ENCODE measurements at places on chromosomes 6 and 20.

DNA sequence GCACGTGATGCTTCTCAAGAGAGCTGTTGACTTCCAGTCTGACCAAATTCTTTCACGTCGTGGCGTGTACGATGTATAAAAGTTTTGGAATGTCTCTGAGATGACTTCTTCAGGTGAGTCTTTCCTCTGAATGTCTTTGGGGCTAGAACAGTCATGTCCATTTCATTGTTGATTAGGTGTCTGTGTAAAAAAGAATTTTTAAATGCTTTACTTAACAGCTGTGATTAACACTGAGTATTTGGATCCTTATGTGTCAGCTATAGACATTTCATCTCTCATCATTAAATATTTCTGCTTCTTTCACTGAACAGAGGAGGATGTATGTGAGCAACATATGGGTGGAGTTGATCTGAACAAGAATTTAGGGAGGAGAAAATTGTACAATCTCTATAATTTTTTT, 29.3 kb upstream of the KIF13A start:
- H3K36me3 ChIP-seq: no peaks in the 10 kb centered on the region
- peaks cover 5% of the 10 kb centered on the region for H3K4me1 ChIP-seq

DNA sequence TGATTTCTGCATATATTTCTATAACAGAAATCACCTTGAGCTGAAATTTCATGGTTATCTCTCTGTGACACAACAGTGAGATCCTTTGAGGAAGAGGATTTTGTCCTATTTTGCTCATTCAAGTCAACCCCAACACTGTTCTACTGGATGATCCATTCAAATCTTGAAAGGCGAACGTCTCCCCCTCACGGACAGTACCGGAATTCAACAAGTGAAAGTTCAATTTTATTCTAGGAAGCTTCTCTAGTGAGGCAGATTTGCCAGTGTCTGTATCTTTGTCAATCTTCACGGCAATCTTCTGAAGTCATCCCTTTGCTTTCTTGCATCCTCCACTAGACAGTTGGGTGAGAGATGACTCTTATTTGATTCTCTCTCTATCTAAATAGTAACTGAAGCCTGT, 91.7 kb upstream of the PDE7B start:
- no peak for DNase-seq
- H3K27ac ChIP-seq: no peak overlapping the region
- no peaks in the 10 kb centered on the region for H3K4me1 ChIP-seq
- no peaks in the 10 kb centered on the region for H3K36me3 ChIP-seq
- no peaks in the 10 kb centered on the region for H3K27me3 ChIP-seq

DNA sequence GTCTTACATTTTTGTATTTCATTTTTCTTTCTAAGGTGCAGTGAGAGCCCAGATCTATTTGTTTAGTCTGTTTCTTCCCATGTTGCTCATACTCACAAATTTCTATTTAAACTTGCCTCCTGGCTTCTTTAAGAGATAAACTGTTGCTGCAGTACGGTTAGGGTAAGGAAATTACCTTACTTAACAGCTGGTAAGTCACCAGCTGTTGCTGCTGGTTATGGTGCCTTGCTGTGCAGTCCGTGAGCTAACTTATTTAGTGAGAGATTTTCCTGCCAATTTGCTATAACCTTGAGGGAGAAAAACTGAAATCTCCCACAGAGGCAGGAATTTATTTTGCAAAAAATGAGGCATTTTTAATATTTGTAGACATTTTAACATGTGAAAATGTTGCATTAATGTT, 261.0 kb downstream of the UST start:
- no peak overlapping the region for H3K27ac ChIP-seq
- H3K4me1 ChIP-seq: peaks cover 9% of the 10 kb centered on the region
- no peak for DNase-seq
- no peak overlapping the region for H3K4me3 ChIP-seq
- no peaks in the 10 kb centered on the region for H3K27me3 ChIP-seq
- H3K36me3 ChIP-seq: peaks cover 68% of the 10 kb centered on the region

DNA sequence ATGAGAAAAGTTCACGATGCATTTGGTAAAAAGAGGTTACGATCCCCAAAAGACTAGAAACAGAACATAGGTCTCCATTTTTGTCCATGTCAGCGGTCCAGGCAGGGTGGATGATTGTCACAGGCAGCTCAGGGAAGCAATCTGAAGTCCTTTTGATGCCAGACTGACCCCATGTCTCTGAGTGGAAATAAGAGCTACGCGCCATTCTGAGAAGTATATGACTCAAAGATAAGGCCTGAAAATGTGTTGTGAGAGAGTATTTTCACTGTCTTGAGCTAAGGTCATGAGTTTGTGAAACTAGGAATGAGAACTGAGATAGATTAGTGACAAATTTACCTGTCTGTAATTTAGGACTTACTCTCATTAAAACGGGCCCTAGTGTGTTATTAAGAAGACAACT, 69.5 kb downstream of the LYRM4 start:
- DNase-seq: no peak
- no peak overlapping the region for H3K27ac ChIP-seq
- H3K4me3 ChIP-seq: no peak overlapping the region
- peaks cover 12% of the 10 kb centered on the region for H3K36me3 ChIP-seq
- peaks cover 8% of the 10 kb centered on the region for H3K4me1 ChIP-seq

DNA sequence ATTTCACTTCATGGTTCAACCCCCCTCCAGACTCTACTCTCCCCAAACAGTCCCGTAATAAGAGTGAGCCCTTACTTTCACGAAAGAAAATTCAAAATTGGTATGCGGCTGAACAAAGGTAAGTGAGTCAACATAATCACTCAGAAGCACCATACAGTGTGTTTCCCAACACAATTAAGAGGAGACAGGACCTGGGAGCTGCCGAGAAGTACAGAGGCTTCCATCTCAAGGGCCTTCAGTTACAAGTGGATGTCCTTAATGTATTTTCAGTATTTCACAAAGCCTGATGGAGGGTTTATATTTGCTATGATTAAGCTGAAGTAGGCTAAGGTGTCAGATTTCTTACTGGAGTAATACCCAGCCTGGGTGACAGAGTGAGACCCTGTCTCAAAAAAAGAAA, 51.1 kb downstream of the MYO6 start:
- DNase-seq: no peak
- no peak overlapping the region for H3K27ac ChIP-seq
- H3K27me3 ChIP-seq: no peaks in the 10 kb centered on the region
- peaks cover 7% of the 10 kb centered on the region for H3K4me1 ChIP-seq
- H3K36me3 ChIP-seq: no peaks in the 10 kb centered on the region
- H3K4me3 ChIP-seq: no peak overlapping the region

GRCh38 chr6:166933396-166933795, 23.0 kb downstream of the RNASET2 start:
- H3K4me3 ChIP-seq: no peak overlapping the region
- no peaks in the 10 kb centered on the region for H3K27me3 ChIP-seq
- H3K4me1 ChIP-seq: peaks cover 47% of the 10 kb centered on the region
- H3K27ac ChIP-seq: peak overlapping the region; percentile 80
- DNase-seq: no peak

DNA sequence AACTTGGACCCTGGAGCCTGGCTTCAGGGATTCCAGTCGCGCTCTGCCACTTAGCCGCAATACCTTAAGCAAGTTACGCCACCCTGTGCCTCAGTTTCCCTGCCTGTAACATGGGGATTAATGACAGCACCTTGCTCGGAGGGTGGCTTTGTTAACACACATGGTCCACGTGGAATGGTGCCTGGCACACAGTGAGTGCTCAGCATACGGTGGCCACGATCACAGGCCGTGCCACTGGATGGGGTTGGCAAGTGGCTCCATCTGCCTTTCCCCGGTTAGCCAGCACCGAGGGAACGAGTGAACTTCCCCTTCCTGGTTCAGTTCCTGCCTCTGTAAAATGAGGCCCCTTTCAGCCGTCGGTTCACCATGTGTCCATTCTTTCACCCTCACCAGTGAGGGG, 17.2 kb downstream of the C6orf132 start:
- no peak for DNase-seq
- H3K36me3 ChIP-seq: no peaks in the 10 kb centered on the region
- peaks cover 3% of the 10 kb centered on the region for H3K27me3 ChIP-seq
- H3K27ac ChIP-seq: no peak overlapping the region

DNA sequence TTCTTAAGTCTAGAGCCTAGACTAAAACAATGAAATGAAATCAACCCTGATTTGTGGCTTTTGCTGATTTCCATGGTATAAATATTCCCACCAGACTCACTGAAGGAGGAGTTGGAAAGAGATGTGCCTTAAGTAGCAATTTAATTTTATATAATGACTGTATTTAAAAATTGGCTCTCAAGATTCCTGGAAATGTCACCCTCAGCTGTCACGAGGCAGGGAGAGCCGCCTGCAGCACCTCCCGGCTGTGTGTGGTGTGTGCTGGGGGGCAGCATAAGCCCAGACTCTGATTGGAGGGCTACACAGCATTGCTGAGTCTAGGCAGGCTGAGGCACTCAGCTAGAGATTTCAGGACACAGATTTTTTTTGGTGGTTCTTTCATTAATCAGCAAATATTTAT, 40.6 kb upstream of the TMEM181 start:
- H3K4me1 ChIP-seq: peaks cover 18% of the 10 kb centered on the region
- H3K27me3 ChIP-seq: peaks cover 20% of the 10 kb centered on the region
- H3K4me3 ChIP-seq: no peak overlapping the region
- peaks cover 7% of the 10 kb centered on the region for H3K36me3 ChIP-seq

GRCh38 chr6:146200176-146200575, 171.3 kb downstream of the GRM1 start:
- no peak overlapping the region for H3K4me3 ChIP-seq
- H3K27me3 ChIP-seq: no peaks in the 10 kb centered on the region
- no peaks in the 10 kb centered on the region for H3K4me1 ChIP-seq
- H3K27ac ChIP-seq: no peak overlapping the region
- no peaks in the 10 kb centered on the region for H3K36me3 ChIP-seq

DNA sequence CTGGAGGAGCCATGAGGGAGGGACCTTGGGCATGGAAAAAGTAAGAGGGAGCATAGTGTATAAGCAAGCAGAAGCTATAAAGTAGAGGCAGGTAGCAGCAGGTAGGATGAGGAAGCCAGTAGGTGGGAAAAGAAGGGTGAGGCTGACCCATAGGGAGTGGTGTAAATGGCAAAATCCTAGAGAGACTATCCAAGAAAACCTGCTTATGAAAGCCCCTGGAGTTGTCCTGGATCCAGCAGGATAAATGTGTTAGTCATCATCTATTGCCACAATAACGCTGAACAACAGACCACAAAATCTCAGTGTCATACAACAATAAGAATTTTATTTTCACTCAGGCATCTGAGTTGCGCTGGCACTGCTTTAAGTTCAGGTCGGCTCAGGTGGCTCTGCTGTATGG, 30.2 kb downstream of the CHD6 start:
- no peak for DNase-seq
- H3K4me3 ChIP-seq: no peak overlapping the region
- H3K4me1 ChIP-seq: no peaks in the 10 kb centered on the region
- H3K27ac ChIP-seq: no peak overlapping the region
- no peaks in the 10 kb centered on the region for H3K27me3 ChIP-seq
- H3K36me3 ChIP-seq: peaks cover 87% of the 10 kb centered on the region

Measured in nephron progenitor cell (in vitro differentiated cells).